ENCODE measurements at places on chromosomes 6 and 20.

DNA sequence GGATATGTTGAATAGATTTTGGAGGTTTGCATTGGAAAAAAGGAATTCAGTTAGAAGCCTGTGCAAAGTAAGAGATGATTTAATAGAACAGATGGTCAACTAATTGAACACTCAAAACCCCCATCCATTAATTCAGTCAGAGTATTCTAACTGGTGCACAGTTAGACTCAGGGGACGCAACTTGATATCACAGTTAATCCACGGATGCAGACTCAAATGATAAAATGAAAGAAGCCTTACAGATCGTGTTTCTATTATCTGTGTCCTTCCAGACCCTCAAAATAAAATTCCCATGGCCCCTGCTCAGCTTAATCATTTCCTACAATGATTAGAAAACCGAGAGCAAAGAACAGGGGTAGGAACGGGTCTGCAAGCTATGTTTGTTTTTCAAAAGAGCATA, 45.4 kb upstream of the DTNBP1 start:
- no peak for DNase-seq

DNA sequence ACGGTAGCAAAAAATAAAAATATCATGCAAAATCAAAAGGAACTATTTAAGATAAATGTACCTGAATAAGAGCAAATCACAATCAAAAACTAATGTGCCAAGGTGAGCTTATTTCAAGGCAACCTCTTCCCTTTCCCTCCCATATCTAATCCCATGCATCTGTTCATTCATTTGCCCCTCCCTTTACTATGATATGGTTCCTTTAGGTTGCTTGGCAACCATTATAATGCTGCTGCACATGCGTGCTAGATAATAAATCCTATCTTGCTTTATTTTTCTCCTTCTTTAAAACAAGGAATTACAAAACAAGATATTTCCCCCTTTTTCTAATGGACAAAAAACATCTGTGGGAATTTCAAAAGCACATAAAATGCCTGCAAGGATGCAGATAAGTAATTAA, 318.2 kb upstream of the POU3F2 start:
- no peak for DNase-seq

DNA sequence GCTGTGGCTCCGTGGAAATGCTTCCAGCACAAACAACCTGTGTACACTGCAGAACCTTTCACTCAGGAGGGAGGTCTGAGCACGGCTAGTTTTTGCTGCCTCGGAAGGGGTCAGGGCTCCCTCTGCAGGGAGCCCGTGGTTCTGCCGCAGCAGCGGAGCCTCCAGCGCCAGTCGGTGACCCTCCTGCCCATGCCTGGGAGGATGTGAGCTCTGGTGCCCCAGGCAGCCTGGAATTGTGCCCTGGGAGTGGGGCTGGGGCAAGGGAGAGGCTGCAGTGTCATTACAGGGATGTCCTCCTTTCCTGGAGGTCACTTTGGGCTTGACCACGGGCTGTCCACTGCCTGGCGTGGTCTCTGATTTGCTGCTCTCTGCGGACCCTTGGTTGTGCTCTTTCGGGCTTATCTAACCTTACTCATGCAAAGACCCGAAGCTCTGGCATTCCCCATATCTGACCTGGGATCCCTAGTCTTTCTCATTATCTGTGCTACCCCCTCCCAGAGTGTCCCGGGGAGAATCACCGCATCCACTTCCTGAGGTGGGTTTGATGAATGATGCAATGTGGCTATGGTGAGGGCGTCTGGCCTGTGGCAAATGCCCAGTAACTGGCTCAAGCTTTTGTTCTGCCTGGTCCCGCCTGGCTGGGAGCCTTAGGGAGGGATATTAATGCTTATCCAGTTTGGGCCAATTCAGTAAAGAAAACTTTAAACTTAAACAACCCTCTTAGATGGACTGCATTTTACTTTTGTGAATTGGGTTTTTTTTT, 59.6 kb upstream of the TAGAP start:
- DNase-seq = peak; percentile 46

GRCh38 chr20:61285152-61285645, 33.1 kb downstream of the CDH4 start:
- DNase-seq = no peak

- no peak for DNase-seq
These were observed 74.5 kb downstream of the LINC00237 start for GRCh38 chr20:21031666-21032065.

DNA sequence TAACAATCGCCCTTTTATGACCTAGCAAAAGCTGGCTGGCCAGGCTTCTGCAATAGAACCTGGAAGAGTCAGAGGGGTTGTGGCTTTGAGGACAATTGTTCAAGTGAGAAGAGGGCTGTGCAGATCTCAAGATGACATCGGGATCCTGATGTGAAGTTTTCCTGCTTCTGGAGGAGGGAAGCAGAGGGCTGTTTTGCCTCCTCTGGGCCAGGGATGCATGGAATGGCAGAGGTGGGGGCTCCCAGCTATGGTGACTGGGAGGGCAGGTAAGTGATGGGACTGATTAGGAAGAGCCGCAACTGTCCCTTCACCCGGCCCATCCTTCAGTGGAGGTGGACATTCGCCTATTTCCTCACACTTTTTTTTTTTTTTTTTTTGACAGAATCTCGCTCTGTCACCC, 43.4 kb upstream of the BLCAP start:
- no peak for DNase-seq

DNA sequence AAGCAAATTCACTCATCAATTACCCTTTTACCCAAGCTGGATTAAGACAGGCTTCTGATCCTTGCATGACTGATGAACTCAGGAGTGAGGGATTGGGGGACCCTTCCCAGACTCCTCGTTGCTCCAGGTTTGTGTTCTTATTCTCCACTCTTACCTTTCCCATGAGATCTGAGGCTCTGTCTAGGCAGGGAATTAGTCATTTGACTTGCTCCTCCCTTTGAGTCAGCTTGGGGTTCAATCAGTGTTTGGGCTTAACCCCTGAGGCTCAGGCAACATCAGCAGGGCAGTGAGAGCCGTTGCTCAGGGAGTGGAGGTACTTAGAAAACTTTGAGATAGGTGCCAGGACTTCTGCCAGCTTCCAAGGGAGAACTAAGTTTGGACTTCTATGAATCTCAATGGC, 20.7 kb upstream of the TOX2 start:
- DNase-seq = no peak

GRCh38 chr6:68559716-68560115, 75.4 kb upstream of the ADGRB3 start:
- DNase-seq = no peak

GRCh38 chr6:55562318-55562717, 16.7 kb downstream of the HMGCLL1 start:
- no peak for DNase-seq

DNA sequence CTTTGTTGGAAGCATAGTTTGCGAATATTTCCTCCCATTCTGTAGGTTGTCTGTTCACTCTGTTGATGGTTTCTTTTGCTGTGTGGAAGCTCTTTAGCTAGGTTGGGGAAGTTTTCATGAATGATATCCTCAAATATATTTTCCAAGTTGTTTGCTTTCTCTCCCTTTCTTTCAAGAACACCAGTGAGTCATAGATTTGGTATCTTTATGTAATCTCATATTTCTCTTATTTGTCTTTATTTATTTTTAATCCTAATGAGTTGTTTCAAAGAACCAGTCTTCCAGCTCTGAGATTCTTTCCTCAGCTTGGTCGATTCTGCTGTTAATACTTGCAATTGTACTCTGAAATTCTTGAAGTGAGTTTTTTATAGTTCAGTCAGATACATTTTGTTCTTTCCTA, 628.0 kb upstream of the ID4 start:
- DNase-seq = no peak

- DNase-seq = no peak
These were observed 220.4 kb upstream of the ARID1B start for GRCh38 chr6:156556811-156557210.

- no peak for DNase-seq
These were observed 103.8 kb downstream of the CEBPB start for GRCh38 chr20:50294164-50295088.

GRCh38 chr6:119587537-119587936, 238.0 kb upstream of the MAN1A1 start:
- DNase-seq = no peak

GRCh38 chr20:41258474-41258873, 59.1 kb downstream of the ZHX3 start:
- no peak for DNase-seq

GRCh38 chr6:131519670-131520436, 53.2 kb upstream of the ARG1 start:
- no peak for DNase-seq

DNA sequence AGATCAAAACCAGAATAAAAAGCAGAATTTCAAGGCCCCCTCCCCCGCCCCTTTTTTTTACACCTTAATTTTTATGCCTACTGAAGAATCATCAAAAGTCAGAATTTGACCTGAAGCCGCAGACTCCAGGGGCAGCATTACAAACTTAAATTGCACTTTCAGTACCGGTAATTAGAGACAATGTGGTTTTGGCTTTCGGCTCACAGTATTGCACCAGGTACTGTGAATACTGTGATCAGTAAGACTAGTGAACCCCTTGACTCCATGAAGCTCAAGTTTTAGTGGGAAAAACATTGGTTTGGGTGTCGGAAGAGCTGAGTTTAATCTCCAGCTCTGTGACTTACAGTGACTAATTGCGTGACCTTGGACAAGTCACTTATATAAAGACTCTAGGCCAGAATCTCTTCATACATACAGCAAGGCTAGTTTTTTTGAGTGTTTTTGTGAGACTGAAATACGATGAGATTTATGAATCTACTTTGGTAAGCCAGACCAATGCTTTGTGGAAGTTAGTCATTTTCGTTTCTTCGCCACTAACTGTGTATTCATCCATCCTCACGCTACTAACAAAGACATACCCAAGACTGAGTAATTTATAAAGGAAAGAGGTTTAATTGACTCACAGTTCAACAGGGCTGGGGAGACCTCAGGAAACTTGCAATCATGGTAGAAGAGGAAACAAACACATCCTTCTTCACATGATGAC, 114.7 kb downstream of the SASH1 start:
- no peak for DNase-seq

All from T-helper 22 cell (primary cell).